Right kidney (tissue), 9 donors: ENCODE measurements at places on chromosomes 1 and 21.

- DNase-seq = peak; percentile 39
Measured at GRCh38 chr1:119001181-119002027, 13.3 kb upstream of the TBX15 start.

- DNase-seq = no peak
Measured at GRCh38 chr1:230965535-230965934, 13.1 kb downstream of the TTC13 start.

- no peak for DNase-seq
Measured at GRCh38 chr1:184970691-184971161, 3.6 kb downstream of the NIBAN1 start.

DNA sequence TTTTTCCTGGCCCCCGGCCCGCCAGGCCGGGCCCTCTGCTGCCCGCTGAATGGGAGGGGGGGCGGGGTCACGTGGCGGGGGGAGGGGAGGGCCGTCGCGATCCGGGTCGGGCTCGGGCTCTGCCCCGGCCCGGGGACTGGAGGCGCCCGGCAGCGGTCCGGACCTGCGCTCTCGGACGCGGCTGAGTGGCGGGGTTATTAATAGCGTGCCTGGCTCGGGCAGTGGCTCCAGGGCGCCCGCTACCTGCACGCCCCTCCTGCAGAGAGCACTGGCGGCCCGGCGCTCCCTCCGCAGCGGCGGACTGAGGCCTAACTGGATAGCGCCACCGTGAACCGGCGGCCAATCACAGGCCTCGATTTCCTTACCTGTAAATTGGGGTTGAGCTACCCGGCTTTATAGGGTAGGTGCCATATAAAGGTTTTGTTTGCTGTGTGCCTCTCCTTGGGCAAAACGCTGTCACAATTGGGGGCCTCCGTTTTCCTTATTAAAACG is 28.1 kb downstream of the AHDC1 start:
- peak; percentile 63 for DNase-seq

DNA sequence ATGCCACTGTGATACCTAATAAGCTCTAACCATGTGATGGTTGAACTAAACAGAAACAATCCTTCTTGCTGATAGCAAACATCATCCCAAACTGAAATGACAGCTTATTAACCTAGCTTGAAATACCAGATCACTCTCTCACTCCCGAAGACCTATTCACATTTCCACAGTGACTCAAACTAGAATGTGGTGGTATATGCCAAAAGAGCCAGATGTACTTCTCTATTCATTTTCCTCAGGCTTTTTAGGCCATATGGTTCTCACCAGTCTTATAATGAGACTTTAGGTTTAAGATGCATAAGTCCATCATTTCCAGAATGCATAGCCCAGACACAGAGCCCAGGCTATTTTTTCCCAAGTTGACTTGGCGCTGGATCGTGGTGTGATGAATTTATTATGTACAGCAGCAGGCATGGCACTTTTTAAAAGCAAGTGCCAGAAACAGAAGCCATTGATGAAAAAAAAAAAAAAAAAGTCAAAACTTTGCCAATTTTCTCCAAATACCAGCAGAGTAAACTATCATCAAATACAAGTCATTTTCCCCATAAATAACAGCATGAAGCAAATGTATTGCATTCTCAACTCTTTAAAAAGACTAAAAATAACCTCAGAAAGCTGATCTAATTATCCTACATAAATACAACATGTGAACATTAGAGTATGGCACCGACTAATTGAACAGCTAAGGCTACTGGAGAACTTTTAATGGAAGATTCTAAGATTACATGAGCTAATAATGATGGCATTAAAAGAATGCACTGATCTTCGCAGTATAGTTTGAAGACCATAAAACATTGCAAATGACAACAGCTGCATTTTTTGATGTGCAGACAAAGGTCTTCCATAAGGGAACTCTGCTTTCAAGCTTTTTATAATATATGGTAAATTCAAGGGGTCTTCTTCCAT is 365.4 kb downstream of the LRRIQ3 start:
- DNase-seq = no peak

DNA sequence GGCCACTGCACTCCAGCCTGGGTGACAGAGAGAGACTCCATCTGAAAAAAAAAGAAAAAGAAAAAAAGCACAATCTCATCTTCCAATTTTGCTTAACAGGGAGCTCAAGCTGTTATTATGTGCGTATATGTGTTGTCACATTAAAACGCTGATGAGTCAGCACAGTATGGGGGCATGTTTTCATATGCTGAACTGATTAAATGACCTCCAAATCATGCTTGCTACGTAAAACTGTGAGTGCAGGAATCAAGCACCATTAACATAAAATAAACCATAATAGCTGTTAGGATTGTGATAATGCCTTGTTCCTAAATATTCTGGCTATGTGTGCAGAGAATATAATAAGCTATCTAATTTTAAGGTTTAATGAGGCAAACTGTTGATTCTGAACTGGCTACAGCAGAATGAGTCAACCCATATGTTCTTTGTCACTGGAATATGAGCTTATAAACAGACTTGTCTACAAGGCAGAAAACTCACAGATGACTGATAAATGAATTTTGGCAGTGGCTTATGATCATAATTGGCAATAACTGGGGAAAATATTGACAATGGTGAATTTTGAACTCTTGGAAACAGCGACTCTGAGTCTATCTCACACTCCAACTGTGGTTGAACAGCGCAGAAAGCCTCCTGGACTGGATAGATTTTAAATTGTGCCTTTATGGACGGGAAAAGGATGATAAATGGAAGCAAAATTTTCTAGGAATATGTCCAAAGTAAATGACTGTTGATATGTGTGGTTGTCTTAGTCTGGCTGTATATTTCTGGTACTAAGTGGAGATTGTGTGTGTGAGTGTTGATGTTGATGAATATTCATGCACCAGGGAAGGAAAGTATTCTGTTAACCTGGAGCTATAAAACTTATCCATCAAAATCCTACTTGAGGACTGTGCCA is 75.5 kb downstream of the VCAM1 start:
- DNase-seq = peak; percentile 20

- DNase-seq = no peak
Measured at GRCh38 chr1:78304761-78305160, 186.0 kb upstream of the PTGFR start.

- DNase-seq = no peak
Measured at GRCh38 chr1:101360506-101360905, 123.7 kb downstream of the S1PR1 start.

DNA sequence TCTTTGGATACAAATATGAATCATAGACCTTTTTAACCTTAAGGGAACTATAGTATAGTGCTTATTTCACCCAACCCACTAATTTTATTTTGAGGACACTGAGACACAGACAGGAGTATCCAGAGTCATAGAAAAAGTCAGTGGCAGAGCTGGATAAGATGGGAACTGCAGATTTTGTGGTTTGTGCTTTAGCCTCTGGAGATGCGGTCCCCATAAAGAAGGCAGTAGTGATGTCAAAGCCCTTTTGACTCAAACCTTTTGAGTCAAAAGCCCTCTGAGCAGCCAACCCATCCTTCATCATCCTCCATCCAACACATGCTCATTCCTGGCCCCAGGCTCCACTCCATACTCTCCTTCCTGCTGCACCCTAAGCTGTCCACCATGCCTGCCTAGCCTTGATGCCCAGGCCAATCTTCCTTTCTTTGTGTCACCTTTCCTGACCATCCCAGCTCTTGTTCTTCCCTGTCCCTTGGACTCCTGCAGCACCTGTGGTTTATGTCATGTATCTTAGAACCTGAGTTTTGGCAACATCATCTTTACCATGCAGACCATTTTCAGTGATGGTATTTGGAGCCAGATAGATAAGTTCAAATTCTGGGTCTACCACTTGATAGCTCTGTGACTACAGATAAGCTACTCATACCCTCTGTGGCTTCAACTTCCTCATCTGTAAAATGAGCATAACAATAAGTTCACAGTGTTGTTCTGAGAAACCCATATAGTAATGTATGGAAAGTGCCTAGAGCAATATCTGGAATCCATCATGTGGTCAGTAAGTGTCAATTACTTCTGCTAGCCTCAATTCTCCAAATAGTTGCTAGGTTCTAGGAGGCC is 20.1 kb downstream of the SLAMF1 start:
- no peak for DNase-seq

DNA sequence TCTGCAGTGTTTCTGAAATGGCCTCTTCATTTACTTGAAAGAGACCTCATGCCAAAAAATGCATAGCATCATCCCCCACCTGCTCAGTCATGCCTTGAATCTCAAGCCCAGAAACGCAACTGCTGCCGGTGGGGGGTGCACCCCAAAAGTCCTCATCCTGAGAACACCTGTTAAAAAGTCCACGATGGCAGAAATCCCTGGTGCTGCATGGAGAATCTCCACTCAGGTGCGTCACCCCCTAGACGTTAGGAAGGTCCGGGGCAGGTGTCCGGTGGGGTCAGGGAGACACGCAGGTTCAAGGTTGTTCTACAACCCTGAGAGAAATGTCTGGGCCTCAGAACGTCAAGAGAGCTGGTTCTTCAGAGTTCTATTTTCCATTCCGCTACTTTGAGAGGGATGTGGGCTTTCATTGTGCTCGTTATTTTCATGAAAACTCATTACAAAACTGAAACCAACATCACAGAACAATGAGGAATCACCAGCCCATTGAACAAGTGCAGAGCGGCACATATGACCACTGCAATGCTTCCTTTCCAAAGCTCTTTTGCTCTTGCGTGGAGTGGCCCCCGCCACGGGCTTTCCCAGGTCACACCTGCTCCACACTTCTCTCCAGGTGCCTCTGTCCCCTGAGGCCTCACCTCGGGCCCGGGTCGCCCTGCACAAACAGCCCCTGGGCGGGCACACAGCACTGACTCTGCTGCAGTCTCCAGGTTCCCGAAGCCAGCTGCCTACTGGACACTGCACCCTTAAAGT is 201.9 kb downstream of the TOMM20 start:
- DNase-seq = no peak

DNA sequence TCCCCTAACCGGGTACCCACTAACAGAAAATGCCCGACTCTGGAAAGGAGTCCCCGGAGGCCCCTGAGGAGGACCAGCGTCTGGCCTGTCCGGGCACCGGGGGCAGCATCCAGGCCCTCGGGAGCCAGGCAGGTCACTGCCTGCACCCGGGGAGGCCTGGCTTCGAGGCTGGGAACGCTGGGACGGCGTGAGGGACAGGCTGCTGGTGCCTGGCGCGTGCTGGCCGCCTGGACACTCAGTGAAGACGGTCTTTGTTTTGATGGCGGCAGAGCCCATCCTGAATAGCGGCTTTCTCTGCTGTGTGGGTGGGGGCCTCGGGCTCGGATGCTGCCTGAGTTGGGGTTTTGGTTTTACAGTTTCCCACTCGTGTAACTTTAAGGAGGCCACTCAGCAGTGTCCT is 37.6 kb downstream of the PRKCZ start:
- no peak for DNase-seq

DNA sequence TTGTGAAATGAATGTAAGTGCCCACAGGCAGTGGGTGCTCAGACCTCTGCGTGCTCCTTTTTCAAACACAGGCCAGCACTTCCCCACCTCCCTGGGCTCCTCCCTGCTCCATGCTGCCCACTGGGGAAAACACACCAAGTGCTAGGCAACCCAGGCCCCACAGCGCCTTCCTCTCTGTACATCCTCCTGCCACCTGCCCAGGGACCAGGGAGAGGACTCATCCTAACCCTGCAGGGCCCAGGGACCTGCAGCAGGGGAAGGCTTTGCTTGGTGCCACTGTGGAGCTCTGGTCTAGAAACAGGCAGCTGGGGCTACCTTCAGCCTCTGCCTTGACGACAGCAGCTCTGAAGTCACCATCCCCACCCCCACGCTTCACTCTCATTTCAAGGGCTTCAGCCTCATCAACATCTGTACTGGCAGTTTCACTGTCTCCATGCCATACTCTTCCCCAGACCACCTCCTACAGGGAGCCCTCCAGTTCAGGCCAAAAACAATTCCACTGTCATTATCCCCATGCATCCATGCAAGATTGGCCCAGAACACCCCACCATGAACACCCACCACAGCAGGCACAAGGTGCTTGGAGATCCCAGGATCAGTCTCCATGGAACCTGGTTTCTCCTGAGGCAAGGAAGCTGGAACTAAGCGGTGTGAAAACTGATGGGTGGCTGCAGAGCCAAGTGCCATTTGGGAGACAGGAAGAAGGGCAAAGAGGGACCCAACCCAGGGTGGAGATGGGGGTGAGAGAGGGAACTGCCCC is 1.1 kb downstream of the IGSF8 start:
- no peak for DNase-seq

- no peak for DNase-seq
Measured at GRCh38 chr1:181680332-181680731, 197.0 kb downstream of the CACNA1E start.

DNA sequence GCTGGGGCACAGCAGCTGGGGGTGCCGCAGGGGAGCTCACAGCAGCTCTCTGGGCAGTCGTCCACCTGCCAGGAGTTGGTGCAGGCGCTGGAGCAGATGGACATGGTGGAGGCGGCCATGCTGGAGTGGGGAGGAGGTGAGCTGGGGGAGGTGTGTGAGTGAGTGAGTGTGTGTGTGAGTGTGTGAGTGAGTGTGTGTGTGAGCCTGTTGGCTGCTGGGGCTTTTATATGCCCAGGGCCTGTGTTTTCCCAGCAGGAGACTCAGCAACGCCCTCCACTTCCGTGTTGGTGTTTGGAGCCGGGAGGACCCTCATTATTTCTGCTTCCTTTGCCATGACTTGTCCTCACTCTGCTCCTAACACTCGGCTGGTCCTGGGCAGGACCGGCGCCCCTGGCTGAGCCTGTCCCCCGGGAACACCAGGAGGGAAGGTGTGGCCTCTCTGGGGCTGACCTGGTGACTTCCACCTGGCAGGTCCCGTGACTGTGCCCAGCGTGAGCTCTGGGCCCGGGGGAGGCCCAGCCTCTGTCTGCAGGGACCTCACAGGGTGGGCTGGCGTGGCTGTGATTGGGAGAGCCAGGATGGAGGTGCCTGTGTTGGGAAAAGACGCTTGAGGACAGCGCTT is at the start of gene KRTAP10-2:
Gene KRTAP10-2, minus strand, starts transcription at position 166 of the 622 bp plus-strand sequence. Its CDS starts 47 bp downstream, at position 119.
- no peak for DNase-seq

DNA sequence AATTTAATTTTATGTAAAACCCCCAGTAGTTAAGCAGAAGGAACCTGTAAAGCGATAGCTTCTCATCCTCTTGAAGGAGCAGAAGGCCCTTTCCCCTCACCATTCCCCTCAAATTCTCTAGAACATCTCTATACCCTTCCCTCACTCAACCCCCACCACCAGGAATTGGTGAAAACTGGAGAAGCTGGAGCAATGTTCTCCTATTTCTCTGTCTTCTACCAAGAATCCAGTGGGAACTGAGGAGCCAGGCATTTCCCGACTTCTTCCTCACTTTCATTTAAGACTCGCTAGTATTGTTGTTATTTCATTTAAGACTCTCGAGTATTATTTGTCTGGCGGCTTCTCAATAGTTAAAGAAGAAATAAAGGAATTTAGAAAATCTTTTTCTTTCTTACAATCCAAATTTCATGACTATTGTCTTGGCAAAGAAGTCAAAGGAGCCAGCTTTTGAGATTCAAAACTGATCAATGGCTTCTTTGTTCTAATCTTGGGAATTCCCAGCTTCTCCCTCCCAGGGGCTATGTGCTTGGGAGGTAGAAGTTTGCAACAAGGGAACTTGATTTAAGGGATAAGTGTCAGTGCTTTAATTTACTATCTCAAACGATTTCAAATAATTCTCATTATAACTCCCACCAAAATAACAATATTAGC is 253.3 kb upstream of the ADGRL2 start:
- DNase-seq = no peak

GRCh38 chr1:192812420-192813209 is 3.8 kb downstream of the RGS2 start:
- DNase-seq = no peak
